ENCODE measurements at places on chromosomes 3 and 15. TPM values are rescaled to one million over a fixed set of nuclear protein-coding genes. Genes with fewer than 3 reads are reported as not detected.
A peak's percentile ranks its signal among the peaks of the same experiment; 100 is the strongest.

HAPLN3 gene
- 2.9 TPM for total RNA-seq

DNASE1L3 gene
- total RNA-seq: not detected

TWF2 gene
- 18.7 TPM for total RNA-seq

DNA sequence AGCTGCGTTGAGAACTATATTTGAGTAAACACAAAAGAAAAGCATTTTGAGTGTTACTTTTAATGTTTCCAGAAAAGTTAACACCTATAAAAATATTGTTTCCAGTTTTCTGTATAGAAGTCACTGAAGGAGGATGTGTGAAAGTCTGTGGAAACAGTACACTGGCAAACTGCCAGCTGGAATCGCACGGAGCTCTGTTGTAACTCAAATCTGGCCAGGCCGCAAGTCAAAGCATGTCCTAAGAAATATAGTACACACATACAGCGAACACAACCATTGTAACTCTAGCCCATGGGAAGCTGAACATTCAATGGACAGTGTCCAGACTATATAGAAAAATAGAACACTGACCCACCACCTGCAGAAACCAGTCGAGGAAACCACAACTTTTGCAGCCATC, 657.2 kb downstream of the FHIT start:
- DNase-seq: peak; percentile 90

- no peak for DNase-seq
Measured at GRCh38 chr15:67100801-67101581, 35.6 kb downstream of the SMAD3 start.

DNA sequence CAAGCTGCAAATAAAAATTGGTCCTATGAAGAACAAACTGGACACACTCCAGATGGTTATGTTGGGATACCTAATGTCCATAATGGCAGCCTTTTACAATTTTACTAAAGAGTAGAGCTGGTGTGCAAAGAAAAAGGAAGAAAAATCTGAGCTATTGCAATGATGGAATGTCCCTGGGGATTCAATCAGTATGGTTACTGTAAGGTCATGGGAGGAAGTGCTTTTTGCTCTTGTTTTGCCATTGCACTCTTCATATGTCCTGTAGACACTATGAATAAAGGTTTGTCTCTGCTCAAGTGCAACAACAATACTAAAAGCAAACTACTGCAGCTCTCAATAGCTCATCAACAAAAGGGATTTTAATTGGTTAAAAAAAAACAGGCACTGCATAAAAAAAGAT, 5.4 kb downstream of the PFN2 start:
- DNase-seq: no peak

- DNase-seq: no peak
Measured at GRCh38 chr15:75194397-75194796, 7.3 kb upstream of the C15orf39 start.

DNA sequence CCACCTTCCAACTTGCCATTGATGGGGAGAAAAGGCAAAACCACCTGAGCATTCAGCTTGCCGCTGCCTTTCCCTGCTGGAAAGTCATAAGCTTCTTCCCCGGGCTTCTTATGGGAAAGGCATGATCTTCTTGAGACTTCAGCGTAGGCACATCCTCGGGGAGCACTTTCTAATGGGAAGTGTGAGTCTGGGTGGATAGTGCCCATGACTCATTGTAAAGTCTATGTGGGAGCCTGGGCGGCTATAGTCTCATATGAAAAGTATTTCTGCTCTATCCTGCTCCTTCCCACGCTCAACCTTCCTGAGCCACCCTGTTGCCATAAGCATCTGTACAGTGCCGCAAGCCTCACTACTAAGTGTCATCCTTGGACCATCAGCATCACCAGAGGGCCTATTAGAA, 309.9 kb upstream of the THBS1 start:
- no peak for DNase-seq

GRCh38 chr3:12536423-12536822, 8.9 kb downstream of the MKRN2OS start:
- no peak for DNase-seq

GRCh38 chr3:52688266-52688665, 2.4 kb downstream of the GNL3 start:
- no peak for DNase-seq

DNA sequence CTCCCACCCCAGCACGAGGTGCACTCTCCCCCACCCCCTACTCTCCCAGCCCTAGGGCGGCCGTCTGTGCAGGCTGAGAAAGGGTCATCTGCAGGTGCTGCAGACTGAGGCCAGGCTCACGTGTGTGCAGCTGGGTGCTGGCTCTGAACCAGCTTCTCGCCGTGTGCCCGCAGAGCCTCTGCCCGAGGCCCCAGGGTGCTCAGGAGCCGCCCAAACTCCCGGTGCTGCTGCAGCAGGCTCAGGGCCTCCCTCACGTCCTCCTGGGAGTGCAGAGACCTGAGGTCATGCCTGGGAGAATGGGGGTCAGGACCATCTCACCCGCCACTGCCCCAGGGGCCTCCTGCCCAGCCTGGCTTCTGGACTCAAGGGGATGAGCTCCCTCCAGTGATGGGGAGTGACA, 17.2 kb downstream of the SPTBN5 start:
- DNase-seq: no peak

Measured in stomach (tissue), 19 donors.